ENCODE measurements at places on chromosomes 11 and 22. TPM values are rescaled to one million over a fixed set of nuclear protein-coding genes. Genes with fewer than 3 reads are reported as not detected.

The MUC2 gene
- 0.01 TPM for polyA plus RNA-seq

The CHST1 gene
- 4.2 TPM for polyA plus RNA-seq

The CASP1 gene
- polyA plus RNA-seq, result 25.1 TPM

The BTG4 gene
- not detected for polyA plus RNA-seq

The TRIM66 gene
- 3.2 TPM for polyA plus RNA-seq

The RFPL2 gene
- not detected for polyA plus RNA-seq

The VPREB1 gene
- not detected for polyA plus RNA-seq

The SPDYC gene
- not detected for polyA plus RNA-seq

The DLG2 gene
- polyA plus RNA-seq, result 3.4 TPM

The PATE4 gene
- polyA plus RNA-seq, result not detected

The DNAJB7 gene
- polyA plus RNA-seq, result not detected

The TP53I11 gene
- 35.8 TPM for polyA plus RNA-seq

The NEFH gene
- polyA plus RNA-seq, result 1.1 TPM
